ENCODE measurements at places on chromosomes 6 and 20. TPM values are rescaled to one million over a fixed set of nuclear protein-coding genes. Genes with fewer than 3 reads are reported as not detected.

DNA sequence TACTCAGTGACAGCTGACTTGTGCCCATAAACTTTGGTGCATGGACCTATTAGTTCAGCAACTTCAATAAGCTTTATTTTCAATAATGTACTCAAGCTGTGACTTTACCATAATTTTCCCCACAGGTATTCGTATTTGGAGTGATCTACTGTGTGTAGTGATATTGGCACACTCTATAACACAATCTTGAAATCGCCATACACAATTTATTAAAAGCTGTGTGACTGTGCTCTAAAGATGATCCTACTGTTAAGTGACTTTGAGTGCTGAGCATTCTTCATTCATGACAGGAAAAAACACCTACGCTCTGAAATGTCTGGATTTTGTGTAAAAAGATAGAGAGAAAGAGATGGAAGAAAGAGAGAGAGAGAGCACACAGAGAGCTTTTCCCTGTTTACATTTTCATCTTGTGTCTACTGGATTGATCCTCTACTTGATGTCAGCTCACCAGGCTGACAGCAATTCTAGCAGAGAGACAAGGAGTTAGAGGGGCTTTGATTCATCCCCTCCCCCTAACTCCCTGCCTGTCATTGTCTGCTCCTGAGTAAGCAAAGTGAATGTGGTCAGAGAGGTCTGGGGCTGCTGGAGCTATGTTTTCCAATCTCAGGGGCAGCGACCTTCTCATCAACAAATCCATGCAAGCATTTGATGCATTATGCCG is 538.7 kb upstream of the POU3F2 start:
- DNase-seq, result no peak

GRCh38 chr6:82363428-82364086 is at the start of gene TPBG:
TSS of gene TPBG (plus strand) at chr6:82363817. CDS start at chr6:82364962, 1,145 bp downstream.
- DNase-seq, result no peak

- DNase-seq, result no peak
Observed at GRCh38 chr6:100613656-100614055, 148.9 kb upstream of the SIM1 start.

- DNase-seq, result no peak
Observed at GRCh38 chr6:26268659-26269402, 96.2 kb upstream of the BTN3A2 start.

Gene DEK
- total RNA-seq, result 127 TPM

Gene C6orf52
- 1.7 TPM for total RNA-seq

Gene PTCRA
- not detected for total RNA-seq

Gene TMEM14B
- total RNA-seq, result 48.8 TPM
